MCF 10A (cell line): ENCODE measurements at places on chromosomes 1 and 21. TPM values are rescaled to one million over a fixed set of nuclear protein-coding genes. Genes with fewer than 3 reads are reported as not detected.

The PRMT2 gene
- total RNA-seq: 60.2 and 62.2 TPM in 2 replicates

The RGS8 gene
- not detected in 2 replicates for total RNA-seq

The CNR2 gene
- not detected in 2 replicates for total RNA-seq

The MROH7 gene
- total RNA-seq: 0.34 TPM in 1 of 2 replicates, not detected in the other
